ENCODE measurements at places on chromosomes 4 and X.

- no peak for DNase-seq
Measured at GRCh38 chr4:62051332-62051731, 851.2 kb downstream of the ADGRL3 start.

- DNase-seq, result no peak
Measured at GRCh38 chrX:39643550-39643949, 454.2 kb downstream of the BCOR start.

DNA sequence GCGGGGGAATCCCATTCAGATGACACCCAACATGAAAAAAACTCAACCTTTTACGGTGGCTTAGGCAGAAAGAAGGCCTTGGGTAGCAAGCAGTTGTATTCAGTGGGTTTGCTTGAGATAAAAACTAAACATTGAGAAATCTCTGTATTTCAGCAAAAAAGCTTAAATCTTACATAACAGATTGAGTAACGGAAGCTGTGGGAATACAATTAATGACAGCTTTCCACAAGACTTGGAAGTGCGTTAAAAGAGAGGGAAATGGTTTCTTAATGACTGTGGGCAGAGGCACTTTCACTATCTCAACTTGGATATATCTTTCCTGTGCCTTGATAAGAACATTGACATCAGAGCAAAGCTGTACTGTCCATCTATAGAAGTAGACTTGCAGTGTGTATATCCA is 418.5 kb upstream of the HS3ST1 start:
- no peak for DNase-seq

- no peak for DNase-seq
Measured at GRCh38 chr4:7210824-7211223, 18.5 kb downstream of the SORCS2 start.

DNA sequence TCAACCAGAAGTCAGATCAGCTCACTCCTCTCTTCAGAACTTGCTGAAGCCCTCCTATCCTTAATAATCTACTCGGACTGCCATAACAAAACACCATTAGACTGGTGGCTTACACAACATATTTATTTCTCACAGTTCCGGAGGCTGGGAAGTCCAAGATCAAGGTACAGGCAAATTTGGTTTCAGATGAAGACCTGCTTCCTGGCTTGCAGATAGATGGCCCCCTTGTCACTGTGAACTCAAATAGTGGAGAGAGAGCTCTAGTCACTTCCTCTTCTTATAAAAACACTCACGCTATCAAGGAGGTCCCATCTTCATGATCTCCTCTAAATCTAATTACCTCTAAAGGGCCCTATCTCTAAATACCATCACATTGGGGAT is 125.1 kb downstream of the CAMK2D start:
- no peak for DNase-seq

- DNase-seq, result no peak
Measured at GRCh38 chrX:9656871-9657270, 108.8 kb downstream of the GPR143 start.

- no peak for DNase-seq
Measured at GRCh38 chrX:28205905-28206304, 224.7 kb upstream of the DCAF8L1 start.

DNA sequence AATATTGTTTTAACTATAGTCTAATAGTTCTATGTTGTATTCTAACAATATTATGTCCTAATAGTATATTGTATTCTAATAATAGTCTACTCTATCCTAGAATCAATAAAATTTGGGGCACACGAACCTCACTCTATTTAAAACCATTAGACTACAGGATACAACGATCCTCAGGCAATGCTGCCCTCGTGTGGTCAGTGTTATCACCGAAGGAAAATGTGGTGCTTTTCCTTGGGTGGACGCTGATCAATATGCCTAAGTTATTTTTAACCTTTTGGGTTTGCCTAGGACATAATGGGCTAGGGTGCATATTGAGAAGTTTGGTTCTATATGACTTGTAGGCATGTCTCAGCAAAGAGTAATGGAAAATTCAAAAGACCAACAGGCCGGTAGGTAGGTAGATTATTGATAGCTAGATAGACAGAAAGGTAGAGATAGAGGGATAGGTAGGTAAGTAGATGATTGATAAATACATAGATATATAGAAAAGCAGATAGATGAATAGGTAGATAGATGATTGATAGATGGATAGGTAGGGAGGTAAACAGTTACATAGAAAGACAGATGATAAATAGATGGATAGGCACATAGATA is 75.1 kb downstream of the PRKX start:
- DNase-seq, result peak; percentile 36

DNA sequence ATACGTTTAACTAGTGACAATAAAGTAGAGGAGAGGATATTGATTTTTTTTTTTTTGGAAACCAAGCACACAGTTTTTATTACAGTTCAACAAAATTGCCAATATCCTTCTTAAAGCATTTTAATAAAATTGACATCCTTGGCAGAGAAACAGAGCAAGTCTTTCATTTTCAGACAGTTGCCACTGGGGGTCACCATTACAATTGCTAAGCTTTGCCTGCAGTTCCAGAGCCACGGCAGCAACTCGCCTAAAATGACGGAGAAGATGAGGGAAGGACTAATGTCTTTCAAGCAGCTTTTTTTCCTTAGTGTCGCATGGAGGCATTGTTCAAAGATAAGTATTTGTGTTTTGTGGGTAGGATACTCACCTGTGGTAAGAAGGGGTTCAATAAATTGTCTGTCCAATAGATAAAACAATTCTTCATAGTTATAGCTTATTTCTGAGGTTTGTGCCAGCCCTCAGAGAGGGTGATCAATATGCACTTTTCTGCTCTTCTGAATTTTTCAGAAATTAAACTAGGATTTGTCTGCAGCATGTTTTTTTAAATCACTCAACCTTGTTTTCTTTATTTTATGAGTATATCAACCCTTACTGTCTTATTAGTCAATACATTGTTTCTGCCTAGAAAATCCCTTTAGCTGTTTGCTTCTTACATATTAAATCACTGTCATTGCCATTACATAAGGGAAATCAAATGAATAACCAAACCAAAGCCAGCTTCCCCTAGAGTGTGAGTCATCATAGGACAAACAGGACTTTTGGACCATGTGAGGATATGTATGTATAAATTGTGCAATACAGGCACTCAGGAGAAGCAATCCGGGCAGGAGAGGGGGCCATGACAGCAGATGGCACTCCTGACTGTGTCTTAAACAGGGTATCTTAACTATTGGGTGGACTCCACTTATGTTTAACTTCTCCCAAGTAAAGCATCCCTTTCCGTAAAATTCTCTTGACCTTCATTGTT is 508.1 kb upstream of the ARX start:
- DNase-seq, result peak; percentile 53

GRCh38 chr4:7201420-7202305 is 9.3 kb downstream of the SORCS2 start:
- DNase-seq, result no peak

DNA sequence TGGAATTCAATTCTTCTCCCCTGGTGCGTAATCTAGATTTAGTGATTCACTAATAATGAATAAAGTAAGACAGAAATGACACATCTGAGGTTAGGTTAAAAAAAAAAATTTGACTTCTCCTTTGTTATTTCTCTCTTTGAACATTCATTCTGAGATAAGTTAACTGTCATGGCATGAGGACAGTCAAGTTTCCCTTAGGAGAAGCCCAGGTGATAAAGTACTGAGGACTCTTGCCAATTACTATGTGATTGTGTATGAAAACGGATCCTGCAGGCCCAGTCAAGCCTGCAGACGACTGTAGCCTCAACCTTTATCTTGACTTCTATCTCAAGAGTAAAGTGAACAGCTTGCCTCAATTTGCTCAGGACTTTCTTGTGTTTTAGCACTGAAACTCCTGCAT is 293.2 kb downstream of the PRR32 start:
- no peak for DNase-seq

DNA sequence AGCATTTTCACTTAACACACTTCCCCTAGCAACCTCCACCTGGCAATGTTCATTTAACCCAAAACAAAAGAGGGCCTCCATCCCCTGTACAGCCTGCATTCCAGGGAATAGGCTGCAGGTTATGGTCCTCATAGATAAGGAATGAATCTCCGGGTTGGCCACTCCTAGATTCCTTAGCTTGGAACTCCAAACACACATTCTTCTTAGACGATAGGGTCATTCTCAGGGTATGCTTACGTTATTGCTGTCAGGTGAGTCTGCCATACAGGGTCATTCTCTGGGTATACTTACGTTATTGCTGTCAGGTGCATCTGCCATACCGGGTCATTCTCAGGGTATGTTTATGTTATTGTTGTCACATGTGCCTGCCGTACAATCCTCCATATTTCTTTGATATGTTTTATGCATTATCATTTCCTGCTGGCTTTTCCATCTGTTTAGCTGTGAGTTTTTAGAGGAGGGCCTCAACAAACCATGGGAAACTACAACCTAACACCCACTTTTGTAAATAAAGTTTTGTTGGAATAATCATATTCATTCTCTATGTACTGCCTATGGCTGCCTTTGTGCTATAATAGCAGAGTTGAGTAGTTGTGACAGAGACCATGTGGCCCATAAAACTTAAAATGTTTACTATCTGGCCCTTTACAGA is 8.2 kb upstream of the AFF1 start:
- no peak for DNase-seq

- DNase-seq, result no peak
Measured at GRCh38 chrX:1591863-1592469, 562 bp downstream of the AKAP17A start.

- peak; percentile 9 for DNase-seq
Measured at GRCh38 chr4:32519060-32519459, 1798.9 kb downstream of the PCDH7 start.

DNA sequence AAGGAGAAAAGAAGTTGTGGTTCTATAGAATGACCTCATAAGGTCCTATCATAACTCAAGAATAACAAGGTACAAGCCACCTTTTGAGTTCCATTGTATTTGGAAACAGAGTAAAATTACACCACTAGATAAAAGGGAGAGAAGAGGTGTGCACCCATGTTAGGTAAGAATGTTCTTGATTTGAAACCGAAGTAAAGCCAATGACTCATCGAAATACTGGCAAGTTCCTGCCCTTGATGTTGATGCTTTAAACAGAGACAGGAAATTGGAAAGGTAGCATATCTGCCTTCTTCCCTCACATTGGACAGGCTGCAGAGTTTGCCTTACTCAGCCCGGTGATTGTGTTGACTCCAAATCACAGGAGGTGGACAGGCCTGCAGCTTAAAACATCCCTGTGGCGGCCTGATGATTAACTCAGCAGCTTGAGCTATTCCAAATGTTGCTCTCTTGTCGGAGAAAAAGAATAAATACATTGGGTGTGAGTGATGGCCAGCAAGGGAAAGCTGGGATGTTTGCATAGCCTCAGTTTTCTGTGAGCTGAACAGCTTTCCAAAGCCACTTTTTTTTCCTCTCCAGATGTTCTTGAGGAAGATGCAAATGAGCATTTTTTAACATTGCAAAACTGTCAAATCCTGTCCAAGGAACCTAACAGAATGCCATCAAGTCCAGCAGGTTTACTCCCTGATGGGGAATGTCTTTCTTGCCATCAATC is 321.1 kb downstream of the NKX6-1 start:
- DNase-seq, result peak; percentile 8

- DNase-seq, result no peak
Measured at GRCh38 chrX:54166915-54167314, 16.1 kb downstream of the FAM120C start.

DNA sequence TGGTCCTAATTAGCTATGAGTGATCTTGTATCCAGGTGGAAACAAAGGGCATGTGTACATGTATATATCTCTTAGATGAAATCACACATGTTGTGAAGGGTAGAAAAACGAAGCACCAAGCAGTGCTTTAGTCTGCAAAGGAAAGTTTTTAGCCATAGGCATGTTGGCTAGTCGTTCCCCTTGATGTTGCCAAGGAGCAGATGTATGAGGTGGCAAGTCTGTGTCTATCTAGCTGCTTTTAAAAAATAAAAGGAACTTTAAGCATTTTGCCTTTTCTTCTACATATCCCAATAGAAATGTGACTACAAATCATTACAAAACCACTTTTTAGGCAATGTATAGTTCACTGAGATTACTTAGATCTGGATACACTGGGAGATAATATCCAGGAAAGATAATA is 63.1 kb downstream of the NSUN7 start:
- DNase-seq, result no peak

DNA sequence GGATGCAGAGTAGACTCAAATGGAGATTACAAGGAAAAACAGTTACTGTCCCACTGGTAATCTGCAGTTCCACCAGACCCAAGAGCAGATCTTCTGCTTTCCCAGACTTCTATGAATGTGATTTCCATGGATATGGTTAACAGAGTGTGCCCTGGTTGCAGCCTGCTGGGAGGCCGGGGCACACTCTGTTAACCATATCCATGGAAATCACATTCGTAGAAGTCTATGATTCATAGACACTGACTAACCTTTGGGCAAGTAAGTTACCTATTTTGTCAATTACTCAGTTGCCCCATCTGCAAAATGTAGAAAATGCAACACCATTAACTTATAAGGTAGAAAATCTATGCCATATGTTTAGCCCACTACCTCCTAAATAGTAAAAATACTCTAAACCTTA is 443.1 kb upstream of the PITX2 start:
- no peak for DNase-seq

DNA sequence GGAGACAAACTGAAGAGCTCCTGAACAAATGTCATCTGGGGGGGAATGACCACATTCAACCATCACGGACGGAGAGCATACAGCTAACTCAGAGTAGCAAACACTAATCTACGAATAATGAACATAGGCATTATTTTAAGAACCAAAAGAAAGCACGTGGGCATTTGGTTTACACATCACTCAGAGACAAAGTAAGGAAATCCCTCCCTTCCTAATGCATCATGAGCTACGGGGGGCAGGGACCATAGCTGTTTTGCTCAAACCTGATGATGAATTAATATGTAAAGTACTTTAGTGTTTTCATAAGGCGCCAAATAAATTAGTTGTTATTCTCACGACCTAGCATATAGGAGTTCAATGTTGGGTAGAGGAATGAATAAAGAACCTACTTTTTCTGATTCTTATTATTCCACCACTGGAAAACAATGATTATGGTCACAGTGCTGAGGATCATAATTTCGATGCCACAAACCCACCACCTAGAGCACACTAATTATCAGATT is 11.7 kb upstream of the TMEM156 start:
- DNase-seq, result no peak

- DNase-seq, result no peak
Measured at GRCh38 chrX:136597356-136597755, 50.6 kb upstream of the CD40LG start.

DNA sequence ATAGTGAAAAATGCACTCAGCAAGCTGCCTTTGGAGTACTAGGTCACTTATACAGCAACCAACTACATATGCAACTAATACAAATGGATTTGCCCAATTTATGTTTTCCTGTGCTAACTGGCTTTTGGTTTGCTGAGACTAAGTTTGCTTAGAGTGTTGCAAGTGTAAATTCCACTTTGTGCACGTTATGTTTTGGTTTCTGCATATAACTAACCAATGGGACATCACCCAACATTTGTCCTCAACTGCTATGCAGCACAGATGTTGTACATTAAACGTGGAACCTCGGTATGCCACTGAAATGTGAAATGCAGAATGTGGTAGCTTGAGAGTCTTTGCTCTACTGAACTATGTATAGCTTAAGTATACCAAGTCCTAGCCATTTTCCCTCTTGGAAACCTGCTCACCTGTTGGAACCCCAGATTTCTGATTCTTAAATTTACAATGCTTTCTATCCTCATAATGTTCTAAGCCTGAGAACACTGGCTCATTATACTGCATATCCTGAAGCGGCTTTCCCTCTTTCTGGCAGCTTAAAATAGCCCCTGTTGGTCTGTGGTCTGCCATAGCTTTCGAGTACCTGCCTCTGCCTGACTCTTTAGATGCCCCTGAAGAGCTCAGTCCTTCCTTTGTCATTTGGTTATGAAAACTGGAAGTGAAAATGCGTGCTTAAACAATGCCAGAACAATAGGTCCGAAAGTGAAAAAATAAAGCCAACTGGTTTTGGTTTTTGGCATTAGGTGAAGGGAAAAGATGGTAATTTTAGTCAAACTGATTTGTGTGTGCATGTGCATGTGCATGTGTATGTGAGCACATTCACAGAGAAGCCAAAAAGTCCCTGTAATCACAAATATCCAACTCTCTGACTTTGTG is 158.0 kb downstream of the SH2D1A start:
- no peak for DNase-seq
